HuH-7.5 (cell line): ENCODE measurements at places on chromosomes 16 and 17.

GRCh38 chr17:33342025-33342424 lies 48.9 kb upstream of the ASIC2 start:
- DNase-seq, result no peak

GRCh38 chr17:74840989-74841666 lies 18.6 kb downstream of the GRIN2C start:
- no peak for DNase-seq

GRCh38 chr16:89821438-89822187 lies 5.2 kb upstream of the FANCA start:
- DNase-seq, result no peak

GRCh38 chr16:85644093-85644712 lies 31.1 kb downstream of the GSE1 start:
- no peak for DNase-seq

DNA sequence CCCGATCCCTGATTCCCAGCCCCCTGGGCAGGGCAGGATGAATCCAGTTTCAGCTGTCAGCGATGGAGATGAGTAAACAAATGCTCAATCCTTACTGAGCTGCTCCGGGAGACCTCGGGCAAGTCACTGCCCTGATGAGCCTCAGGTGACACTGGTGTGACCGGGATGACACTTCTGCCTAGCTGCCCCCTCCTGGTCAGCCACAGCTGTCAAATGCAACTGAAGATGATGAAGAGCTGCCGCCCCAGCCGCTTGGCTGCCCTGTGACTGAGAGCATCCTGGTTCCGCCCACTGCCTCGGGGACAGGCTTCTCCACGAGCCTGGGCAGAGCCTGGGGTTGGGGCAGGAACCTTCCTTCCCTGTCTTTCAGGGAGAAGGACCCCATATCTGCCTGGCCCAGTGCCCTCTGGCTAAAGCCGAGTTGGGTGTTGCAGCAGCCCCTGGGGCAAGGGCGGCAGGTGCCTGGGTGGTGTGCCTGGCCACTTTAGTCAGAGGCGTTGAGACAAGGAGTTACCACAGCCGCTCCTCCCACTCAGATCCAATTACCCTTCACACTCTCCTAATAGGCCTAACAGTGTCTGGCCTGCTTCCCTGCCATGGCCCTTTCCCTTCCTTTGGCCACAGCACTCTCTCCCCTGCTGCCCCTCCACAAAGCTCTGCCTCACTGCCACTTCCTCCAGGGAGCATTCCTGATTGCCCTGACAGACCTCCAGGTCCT lies 5.5 kb downstream of the CCL17 start:
- no peak for DNase-seq

DNA sequence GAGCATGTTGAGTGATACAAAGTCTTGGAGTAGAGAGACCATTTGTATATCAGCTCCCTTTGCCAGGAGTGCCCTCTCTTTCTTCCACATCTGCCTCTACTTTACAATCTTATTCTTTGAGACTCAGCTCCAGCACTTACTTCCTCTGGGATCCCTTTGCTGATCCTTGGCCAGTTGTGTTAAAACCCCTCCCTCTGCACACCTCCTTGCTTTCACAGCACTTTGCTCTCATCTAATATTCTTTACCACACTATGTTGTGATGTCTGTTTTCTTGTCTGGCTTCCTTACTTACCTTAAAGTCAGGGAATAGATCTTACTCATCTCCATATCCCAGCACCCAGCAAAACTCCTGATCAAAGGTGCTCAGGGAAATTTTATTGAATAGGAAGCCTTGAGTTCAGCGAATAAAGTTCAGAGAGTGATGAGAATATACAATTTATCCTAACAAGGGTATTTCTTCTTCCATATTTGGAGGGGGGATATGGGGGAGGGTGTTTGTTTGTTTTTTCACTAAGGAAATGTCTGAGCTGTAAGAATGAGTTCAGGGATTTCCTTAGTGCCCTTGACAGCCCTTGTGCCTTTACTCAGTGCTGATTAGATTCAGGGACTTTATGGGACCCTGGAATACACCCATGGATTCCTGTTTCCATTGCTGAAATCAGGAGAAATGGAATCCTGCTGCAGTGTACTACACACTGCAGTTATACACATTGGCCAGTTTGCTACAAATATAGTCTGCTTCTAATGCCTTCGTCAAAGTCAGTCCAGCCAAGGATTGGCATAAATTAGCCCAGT lies 32.0 kb downstream of the MRTFB start:
- DNase-seq, result no peak

GRCh38 chr16:86342161-86342834 lies 168.0 kb upstream of the FOXF1 start:
- no peak for DNase-seq

DNA sequence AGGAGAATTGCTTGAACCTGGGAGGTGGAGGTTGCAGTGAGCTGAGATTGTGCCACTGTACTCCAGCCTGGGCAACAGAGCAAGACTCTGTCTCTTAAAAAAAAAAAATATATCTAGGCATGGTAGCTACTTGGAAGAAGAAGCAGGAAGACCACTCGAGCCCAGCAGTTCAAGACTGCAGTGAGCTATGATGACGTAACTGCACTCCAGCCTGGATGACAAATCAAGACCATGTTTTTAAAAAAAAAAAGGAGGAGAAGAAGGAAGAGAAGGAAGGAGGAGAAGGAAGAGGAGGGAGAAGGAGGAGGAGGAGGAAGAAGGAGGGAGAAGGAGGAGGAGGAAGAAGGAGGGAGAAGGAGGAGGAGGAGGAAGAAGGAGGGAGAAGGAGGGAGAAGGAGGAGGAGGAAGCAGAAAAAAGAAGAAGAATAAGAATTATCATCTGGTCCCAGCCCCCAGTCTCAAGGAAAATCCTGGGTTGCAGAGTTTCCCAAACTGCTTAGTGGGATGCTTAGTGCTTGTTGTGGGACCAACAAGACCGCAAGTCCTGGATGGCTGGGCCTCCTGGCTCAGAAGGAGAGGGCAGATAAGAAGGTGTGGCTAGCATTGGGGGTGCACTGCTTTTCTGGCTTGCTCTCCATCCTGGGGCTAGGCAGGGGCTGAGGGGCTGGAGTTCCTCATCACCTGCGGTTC lies 3.7 kb upstream of the DRC7 start:
- no peak for DNase-seq
